Pulmonary artery endothelial cell (primary cell): ENCODE measurements at places on chromosomes 5 and 9. TPM values are rescaled to one million over a fixed set of nuclear protein-coding genes. Genes with fewer than 3 reads are reported as not detected.

The SNCAIP gene
- total RNA-seq: 8.9 and 18.9 TPM in 2 replicates

The ARHGEF39 gene
- 0.86 and 2.0 TPM in 2 replicates for total RNA-seq

The OTULINL gene
- 0.07 and 0.14 TPM in 2 replicates for total RNA-seq

The ADCY2 gene
- total RNA-seq: not detected in 2 replicates

The PCDHGA9 gene
- 1.2 and 1.8 TPM in 2 replicates for total RNA-seq

The LHX3 gene
- not detected in 2 replicates for total RNA-seq

The KCNN2 gene
- 0.20 and 0.25 TPM in 2 replicates for total RNA-seq
